ENCODE measurements at places on chromosomes 2 and 18.

DNA sequence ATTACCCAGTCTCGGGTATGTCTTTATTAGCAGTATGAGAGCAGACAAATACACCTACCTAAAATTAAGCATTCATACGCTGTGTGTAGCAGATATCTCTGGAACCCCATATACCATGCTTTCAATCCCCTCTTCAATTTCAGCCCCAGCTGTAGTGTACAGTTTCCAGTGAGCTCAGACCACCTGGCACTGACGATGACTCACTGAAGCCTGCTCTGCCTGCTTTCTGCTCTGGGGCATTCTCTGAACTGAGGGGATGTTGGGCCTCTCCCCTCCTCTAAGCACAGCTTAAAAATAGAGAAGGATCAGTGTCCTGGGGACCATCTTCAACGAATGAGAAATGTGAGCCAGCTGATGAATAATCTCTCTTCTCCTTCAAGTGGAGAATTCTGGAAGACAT lies 8.7 kb upstream of the CCL20 start:
- DNase-seq: no peak

- no peak for DNase-seq
Observed at GRCh38 chr2:168997794-168998193, 33.3 kb downstream of the ABCB11 start.

DNA sequence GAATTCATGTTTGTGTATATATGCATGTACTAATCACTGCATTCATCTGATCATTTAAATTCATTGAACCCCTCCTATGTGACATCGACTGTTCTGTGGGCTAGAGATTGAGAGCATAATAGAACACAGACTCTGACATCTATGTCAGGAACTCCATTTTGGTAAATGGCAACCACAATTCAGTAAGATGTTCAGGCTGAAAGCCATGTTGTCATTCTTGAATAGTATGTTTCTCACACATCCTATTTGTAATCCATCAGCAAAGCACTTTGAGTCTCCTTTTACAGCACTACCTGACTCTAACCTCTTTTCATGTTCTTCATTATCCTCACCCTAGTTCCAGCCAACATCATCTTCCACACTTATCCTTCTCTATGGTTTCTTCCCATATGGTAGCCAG lies 413.8 kb upstream of the MEX3C start:
- DNase-seq: no peak

GRCh38 chr2:175439416-175439815 lies 257.9 kb upstream of the ATP5MC3 start:
- no peak for DNase-seq

- no peak for DNase-seq
Observed at GRCh38 chr2:204343685-204344084, 201.6 kb upstream of the PARD3B start.

DNA sequence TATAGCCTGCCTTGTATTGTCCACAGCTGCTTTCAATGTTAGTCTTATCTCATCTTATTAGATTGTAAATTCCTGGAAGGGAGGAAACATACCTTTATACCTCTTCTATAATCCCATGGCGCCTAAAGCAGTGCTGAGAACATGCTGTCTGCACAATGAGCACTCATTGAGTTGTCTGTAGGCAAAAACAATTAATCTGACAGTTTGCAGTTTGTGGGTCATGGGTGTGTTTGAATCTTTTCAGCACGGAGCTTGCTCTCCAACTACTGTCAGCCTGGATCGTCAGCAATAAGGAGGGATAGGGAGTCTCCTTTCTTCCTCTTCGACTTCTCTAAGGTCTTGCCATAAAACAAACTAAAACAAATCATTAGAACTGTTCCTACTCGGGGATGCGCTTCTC lies 26.5 kb upstream of the GREB1L start:
- DNase-seq: no peak

GRCh38 chr2:205568620-205569019 lies 113.7 kb upstream of the NRP2 start:
- no peak for DNase-seq

DNA sequence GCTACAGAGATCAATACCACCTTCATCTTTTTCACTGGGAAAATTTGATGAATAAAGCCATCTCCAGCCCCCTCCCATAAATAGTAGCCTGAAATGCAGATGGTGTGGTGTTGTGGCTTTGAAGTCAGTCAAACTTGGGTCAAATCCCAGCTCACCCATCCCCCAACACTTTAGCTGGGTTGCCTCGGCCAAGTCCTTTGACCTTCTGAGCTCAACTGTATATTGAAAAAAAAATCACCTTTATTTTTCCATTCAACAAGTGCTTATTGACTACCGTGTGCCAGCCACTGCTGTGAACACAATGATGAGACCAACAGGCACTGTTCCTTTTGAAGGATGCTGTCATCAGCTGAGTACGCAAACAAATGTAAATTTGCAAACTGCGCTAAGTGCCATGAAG lies 35.1 kb upstream of the NTSR2 start:
- DNase-seq: no peak

GRCh38 chr2:216371721-216372702 lies at the start of gene MARCHF4:
Gene MARCHF4, minus strand, starts transcription at chr2:216372483. Its CDS starts 2,223 bp downstream, at chr2:216370260.
- DNase-seq: peak; percentile 83

DNA sequence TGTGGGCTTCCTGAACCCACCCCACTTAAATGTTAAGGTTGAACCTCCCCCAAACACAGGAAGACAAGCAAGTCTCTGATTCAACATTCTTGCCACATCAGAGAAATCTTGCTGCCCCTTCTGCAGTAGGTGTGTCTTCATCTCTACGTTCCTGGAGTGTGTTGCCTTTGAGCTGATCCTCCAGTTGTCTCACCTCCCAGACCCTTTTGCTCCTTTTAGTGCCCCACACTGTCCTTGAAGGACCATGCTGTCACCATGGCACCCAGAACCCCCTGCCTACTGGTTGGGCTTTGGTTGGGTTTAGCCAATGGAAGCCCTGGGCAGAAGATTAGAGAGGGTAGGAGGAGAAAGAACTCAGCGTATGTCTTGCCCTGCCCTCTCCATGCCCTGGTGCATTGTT lies 10.7 kb downstream of the CAB39 start:
- DNase-seq: no peak

DNA sequence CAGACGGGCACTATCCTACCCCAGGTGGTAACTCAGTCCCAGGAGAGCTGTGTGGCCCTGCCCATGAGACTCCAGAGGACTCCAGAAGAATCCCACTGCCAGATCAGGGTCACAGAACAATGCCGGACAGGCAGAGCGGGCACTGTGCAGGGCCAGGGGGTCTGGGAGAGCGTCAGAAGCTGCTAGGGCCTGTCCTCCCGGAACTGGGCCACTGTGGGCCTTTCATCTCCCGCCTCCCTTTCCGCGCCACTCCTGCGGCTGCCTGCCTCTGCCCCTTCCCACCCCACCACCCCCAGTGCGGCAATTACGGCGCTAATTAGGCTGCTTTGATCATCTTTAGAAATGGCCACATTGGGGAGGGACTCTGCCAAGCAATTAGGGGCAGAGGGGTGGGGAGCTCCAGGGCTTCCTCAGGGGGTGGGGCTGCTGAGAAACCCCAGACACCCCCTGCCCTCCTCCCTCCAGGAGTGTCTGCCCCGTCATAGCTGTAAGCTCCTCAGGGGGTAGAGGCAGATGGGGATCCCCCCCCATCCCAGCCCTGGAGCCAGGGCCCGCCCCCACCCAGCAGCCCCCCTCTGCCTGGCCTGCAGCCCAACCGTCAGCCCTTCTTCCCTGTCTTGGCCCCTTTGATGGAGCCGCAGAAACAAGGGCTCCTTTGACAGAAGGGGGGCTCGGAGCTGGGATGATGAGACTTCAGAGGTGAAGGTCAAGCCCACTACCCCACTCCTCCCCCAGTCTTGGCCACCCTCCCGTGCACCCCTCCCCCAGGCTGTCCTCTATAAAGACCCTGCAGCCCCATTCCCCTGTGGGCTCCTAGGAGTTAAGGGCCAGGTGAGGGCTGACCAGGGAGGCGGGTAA lies at the start of gene PRSS56:
PRSS56 (plus strand) TSS at position 808 of the 858 bp plus-strand sequence. CDS start 211 bp downstream, outside the sequence.
- DNase-seq: no peak

DNA sequence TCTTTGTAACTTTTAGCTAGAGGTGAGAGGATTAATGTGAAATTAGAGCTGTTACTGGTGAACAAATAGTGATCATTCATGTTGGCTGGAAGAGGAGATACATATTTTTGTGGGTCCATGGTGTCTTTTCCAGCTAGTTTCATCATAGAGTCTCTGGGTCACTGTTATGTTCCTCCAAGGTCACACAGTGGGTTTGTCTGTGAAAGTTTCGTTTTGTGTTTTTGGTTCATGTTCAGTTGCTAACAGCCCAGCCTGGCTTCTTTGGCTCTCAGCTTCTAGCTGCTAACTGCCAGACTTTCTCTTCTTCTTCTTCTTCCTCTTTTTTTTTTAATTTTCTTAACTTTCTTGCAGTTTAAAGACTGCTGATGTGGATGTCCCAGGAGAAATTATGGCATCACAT lies 480.0 kb upstream of the SYT4 start:
- DNase-seq: no peak

DNA sequence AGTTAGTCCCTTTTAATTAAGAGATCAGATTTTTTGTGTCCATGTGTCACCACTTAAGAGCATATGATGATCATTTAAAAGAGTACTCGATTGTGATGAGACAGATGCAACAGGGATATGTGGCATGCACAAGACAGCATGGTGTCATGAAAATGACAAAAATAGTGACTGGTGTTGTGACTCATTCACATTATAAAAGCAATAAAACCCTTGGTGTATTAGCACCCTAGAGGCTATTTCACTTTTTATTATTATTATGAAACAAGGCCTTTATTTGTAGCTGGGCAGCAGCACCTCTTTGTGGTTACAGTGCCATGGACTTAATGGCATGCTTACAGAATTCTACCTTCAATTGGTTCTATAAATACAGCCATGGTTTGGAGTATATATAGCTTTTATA lies 1296.0 kb upstream of the ZEB2 start:
- no peak for DNase-seq

- DNase-seq: no peak
Observed at GRCh38 chr18:36419900-36420531, 122.5 kb downstream of the FHOD3 start.

DNA sequence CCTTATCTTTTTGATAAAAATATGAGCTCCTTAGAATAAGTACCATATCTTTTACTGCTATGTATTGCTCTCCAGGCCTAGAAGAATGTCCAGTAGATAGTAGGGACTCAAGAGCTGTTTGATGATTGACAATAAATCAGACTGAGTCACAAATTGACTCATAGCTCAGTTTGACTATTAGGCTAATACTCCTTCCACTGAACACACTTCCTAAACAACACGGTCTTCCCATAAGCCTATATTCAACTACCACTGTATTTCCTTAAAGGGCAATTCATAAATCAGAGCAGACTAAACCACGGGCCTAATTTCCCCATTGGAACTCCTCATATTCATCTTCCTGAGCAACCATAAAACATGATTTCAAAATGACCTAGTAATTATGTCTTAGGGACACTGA lies 258.5 kb downstream of the ALK start:
- DNase-seq: no peak

GRCh38 chr2:27916293-27916995 lies 25.9 kb downstream of the BABAM2 start:
- no peak for DNase-seq

DNA sequence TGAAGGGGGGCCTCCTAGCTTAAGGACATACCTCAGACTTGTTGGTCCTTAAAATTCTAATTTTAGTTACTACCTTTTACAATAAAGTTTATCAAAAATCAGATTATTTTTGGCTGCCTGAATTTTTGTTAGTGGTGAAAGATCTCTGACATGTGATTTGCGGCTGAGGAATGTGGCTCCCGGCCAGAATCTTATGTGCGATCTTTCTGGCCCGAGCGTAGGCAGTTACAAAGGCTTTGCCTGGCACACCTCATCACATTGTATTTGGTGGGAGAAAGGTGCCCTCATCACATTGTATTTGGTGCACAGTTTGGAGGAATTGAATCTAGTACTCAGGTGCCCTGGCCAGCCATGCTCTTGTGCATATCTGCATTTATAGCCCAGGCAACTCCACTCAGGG lies 289.1 kb downstream of the GULP1 start:
- no peak for DNase-seq

DNA sequence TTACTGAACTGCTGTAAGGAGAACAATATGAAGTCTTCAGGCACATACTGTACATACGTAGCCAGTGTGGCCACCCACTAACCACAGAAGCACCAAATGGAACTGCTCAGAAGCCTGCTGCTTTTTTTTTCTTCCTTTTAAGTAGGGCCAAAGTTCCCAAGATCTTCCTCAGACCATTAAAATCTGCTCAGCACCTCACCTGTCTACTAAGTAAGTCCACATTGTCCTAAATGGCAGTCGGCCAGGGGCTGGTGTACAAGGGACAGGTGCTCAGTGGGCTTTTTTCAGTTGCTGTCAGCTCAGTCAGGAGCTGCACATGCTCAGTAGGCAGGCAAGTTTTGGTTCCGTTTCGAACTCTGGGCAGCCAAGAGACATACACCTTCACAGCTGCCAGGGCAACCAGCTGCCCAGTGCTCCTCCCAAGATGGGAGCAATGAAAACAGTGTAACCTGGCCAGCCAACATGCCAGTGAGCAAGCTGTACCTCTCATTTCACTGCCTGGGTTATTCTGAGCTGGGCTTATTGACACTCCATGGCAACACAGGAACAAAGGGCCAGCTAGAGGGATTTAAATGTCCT lies 86.1 kb downstream of the ACVR1 start:
- DNase-seq: no peak

DNA sequence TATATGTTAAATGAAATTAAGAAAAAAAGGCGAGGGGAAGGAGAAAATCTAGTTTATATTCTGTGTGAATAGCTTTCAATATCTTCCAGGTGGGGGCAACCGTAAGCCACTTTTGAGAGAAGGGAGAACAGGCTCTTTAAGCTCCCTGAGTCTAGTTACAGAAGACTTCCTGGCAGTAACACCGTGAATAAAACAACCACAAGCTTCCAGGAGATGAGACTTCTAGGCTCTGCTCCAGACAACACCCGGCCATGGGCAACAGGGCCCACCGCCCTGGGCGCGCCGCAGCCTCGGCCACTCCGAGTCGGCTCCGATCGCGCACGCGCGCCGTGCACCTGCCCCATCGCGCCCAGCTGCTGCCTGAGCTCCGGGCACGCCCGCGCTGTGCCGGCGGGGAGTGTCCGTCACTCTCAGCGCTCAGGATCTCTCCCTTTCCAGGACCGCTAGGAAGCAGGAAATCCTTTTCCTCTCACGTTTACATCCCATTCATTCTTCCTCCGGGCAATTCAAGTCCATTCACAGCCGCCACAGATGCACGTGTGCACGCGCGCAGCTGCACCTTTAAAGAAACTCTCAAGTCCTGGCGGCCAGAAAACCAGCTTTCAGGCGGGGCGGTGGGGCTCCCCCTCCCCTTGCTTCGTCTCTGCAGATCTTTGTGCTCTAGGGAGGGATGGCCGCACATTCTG lies 19.4 kb upstream of the PAX3 start:
- DNase-seq: peak; percentile 65

DNA sequence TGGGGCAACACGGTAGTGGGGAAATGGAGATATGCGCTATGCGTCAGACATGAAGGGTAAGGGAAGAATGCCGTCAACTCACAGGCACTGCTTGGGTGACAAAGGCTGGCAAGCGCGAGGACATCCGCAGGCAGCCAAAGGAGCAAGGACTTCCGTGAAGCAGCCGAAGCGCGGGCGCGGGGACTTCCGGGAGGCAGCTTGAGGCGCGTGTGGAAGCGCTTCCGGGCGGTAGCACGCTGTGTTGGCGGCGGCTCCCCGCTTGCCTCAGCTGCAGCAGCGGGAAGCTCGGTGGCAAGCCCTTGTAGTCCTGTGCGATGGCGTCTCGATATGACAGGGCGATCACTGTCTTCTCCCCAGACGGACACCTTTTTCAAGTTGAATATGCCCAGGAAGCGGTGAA lies at the start of gene PSMA8:
PSMA8 (plus strand) TSS at position 218 of the 400 bp plus-strand sequence; CDS start at position 315, 97 bp downstream.
- peak; percentile 10 for DNase-seq
